Activated CD4-positive, alpha-beta T cell treated with anti-CD3 and anti-CD28 coated beads, Interleukin-2, amount 10 ng/mL, durations not matched to agents 7 days and 5 days (primary cell): ENCODE measurements at places on chromosomes 5 and 9. TPM values are rescaled to one million over a fixed set of nuclear protein-coding genes. Genes with fewer than 3 reads are reported as not detected.

Gene PPP3R2
- total RNA-seq = not detected

Gene IL3
- total RNA-seq = 0.40 TPM

Gene QRFP
- total RNA-seq = not detected

Gene HMMR
- 69.4 TPM for total RNA-seq

Gene KIF12
- not detected for total RNA-seq

Gene DAB2
- not detected for total RNA-seq

Gene CCL27
- not detected for total RNA-seq

Gene INSYN2B
- total RNA-seq = not detected
